ENCODE measurements at places on chromosomes 1 and 21. TPM values are rescaled to one million over a fixed set of nuclear protein-coding genes. Genes with fewer than 3 reads are reported as not detected.

DNA sequence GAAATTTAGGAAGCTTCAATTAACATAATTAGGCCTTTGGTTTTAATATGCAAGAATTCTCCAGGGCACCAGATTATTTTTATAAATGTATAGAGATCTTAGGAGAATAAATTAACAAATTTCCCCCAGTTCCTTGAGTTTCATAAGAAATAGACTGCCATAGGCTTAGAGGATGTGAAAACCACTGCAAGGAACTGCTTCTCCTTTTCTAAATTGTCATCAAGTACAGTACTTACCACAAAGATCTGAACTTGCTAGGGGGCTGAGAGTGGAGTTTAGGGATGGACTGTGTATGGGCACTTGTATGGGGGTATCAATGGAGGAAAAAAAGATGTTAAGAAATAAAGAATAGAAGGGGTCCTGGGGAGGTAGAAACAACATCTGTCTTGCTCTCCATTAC is 31.1 kb downstream of the LHX8 start:
- H3K4me1 ChIP-seq, result no peaks in the 10 kb centered on the region
- no peak overlapping the region for H3K4me3 ChIP-seq
- no peak for DNase-seq
- H3K27ac ChIP-seq, result no peak overlapping the region
- no peaks in the 10 kb centered on the region for H3K36me3 ChIP-seq

GRCh38 chr1:5947071-5947821 is 45.0 kb downstream of the NPHP4 start:
- H3K4me3 ChIP-seq, result no peak overlapping the region
- no peaks in the 10 kb centered on the region for H3K4me1 ChIP-seq
- H3K27ac ChIP-seq, result no peak overlapping the region
- no peak for DNase-seq
- no peaks in the 10 kb centered on the region for H3K27me3 ChIP-seq

The SH2D2A gene
- total RNA-seq, result not detected

DNA sequence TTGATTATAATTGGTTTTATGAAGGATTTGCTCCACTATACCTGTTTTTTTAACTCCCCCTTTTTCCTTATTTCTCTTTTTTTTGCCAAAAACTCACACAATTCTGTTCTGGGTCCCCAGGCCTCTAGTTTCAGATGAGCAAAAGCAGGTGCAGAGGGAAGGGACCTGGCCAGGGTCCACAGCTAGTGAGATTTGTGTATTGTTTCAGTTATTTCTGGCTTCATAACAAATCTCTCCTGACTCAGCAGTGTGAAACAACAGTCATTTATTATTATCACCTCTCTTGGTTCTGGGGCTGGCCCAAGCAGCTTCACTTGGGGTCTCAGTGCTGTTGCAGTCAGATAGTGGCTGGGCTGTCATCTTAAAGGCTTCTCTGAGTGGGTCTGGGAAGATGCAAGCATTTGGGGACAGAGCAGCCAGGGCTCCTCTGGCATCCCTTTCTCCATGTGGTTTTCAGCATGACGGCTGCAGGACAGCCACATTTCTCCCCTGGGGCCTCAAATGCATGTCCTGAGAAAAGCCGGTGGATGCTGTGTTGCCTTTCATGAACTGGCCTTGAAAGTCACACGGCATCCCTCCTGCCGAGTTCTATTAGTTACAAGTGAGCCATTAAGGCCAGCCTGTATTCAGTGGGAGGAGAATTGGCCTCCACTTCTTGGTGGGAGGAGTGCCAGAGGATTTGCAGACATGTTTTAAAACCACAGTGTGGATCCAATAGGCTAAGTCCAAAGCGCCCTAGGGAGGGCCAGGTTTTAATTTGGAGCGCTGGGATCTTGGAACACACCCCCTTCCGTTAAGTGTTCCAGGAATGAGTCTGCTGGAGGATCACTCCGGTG is 137.1 kb downstream of the CAMTA1 start:
- H3K36me3 ChIP-seq, result no peaks in the 10 kb centered on the region
- no peak for DNase-seq
- H3K4me1 ChIP-seq, result peaks cover 38% of the 10 kb centered on the region
- H3K27me3 ChIP-seq, result no peaks in the 10 kb centered on the region

The S100B gene
- not detected for total RNA-seq

DNA sequence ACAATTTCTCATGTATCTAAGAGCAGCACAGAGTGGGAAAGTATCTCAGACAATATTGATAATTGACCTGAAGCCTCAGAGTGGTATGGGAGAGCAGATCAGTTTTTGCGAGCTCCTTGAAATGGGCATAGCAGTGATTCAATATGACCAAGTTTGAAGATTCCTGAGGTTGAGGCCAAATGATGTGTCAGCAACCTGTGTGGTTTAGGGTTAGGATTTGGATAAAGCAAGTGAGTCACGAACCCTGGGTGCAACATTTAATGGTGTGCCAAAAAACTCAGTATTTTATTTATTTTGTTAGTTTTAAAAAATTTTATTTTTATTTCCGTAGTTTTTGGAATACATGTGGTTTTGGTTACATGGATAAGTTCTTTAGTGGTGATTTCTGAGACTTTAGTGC is 92.5 kb upstream of the C21orf91 start:
- no peak overlapping the region for H3K27ac ChIP-seq
- DNase-seq, result no peak
- no peaks in the 10 kb centered on the region for H3K36me3 ChIP-seq
- H3K4me1 ChIP-seq, result no peaks in the 10 kb centered on the region

The CLCA4 gene
- not detected for total RNA-seq

Measured in Karpas-422 (cell line).